ENCODE measurements at places on chromosomes 3 and 15.

DNA sequence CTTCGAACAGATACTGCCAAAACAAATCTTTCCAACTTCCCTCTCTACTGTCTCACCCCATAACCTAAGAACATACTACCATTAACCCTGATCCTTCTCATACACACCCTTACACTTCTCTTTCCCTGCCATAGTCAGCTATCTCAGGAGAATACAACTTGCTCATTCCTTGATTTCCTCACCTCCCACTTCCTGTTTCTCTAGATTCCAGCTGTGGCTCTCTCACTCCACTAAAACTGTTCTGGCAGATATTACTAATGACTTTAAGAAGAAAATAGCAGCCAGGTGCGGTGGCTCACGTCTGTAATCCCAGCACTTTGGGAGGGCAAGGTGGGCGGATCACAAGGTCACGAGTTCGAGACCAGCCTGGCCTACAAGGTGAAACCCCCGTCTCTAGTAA is 4.6 kb downstream of the LSG1 start:
- no peak for DNase-seq

- DNase-seq = no peak
These were observed 167.0 kb upstream of the ANKRD28 start for GRCh38 chr3:15964605-15965442.

DNA sequence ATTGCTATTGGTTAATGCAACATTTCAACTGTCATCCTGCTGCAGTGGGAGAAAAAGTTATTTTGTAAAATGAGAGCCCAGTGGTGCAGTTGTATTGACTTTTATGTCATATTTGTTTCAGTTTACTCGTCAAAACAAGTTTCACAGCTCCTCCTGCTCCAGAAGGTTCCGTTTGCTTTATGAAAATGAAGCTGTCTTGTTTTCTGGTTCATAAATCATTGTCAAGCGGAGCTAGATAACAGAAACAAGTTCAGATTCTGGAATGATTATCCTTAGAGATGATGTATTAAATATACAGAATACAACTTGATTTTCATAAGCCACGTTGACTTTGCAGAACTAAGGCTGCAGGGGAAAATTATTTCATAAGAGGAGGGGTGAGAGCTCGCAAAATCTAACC is 970.5 kb upstream of the NR2F2 start:
- no peak for DNase-seq

- DNase-seq = no peak
These were observed 15.9 kb downstream of the CD200R1 start for GRCh38 chr3:112958811-112959560.

- no peak for DNase-seq
These were observed 119.7 kb downstream of the AQP9 start for GRCh38 chr15:58257776-58258325.

DNA sequence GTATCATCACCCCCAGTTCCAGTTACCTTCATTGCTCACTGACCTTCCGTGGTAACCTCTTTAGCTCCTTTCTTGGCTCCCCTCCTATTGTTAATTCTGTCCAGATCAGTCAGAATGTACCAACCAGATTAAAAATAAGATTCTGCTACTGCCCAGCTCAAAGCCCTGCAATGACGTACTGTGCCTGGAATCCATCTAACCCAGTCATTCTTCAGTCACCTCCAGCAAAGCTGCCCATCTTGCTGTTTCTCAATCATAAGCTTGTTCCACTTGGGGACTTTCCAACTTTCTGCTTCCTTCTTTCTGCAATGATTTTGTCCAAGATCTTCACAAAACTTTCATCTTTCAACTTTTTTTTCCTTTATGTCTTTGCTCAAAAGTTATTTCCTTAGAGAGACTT is 512.0 kb upstream of the ZNF385D start:
- DNase-seq = no peak

DNA sequence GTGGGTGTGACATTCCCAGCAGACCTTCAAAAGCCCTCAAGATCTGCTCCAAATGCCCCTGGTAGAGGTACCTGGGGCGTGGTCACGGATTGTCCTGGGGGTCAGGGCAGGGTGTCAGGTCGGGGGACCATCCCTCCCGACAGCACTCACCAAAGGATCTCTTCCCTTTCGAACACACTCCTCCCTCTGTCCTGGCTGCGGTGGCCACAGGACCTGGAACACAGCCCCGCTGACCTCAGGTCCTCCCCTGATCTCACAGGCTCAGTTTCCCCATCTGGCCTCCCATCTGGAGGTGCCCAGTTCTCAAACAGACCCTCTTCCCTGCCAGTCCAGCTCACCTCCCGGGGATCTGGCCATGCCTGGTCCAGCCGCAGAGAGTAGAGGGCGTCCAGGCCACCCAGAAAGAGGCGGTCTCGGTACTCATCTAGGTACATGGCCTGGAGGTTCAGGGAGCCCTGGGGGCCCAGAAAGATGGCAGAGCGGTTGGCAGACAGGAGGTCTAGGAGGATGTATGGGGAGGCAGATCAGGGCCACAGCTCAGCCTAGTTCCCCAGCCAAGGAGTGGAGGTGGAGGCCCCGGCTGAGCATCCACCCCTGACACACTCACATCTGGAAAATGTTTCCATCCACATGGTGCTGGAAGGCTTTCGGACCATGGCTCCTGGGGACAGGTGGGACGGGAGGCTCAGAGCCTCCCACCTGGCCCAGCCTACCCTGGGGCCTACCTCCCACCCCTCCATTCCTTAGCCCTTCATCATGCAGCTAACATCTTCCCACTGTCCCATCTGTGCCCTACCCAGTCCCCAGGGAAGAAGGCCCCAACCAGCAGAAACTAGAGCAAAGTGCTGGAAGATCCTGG is 2.3 kb downstream of the SEMA3G start:
- DNase-seq = no peak

GRCh38 chr15:70792171-70792573 is 28.8 kb upstream of the UACA start:
- DNase-seq = no peak

- no peak for DNase-seq
These were observed 11.0 kb downstream of the UBE3A start for GRCh38 chr15:25427861-25428260.

- DNase-seq = no peak
These were observed 114.1 kb downstream of the CHDH start for GRCh38 chr3:53731934-53732624.

- no peak for DNase-seq
These were observed 358.0 kb upstream of the TGFBR2 start for GRCh38 chr3:30248423-30248822.

GRCh38 chr3:32303399-32303747 is 64.9 kb downstream of the CMTM8 start:
- DNase-seq = peak; percentile 72

- no peak for DNase-seq
These were observed 94.2 kb downstream of the NUP210 start for GRCh38 chr3:13325892-13326443.

GRCh38 chr15:57751177-57751800 is 44.8 kb downstream of the POLR2M start:
- DNase-seq = no peak

GRCh38 chr3:194086388-194087075 is 49.4 kb upstream of the HES1 start:
- no peak for DNase-seq

- DNase-seq = no peak
These were observed 111.9 kb downstream of the SLC9A9 start for GRCh38 chr3:143736205-143736997.

GRCh38 chr3:88180398-88180999 is 30.7 kb downstream of the C3orf38 start:
- DNase-seq = peak; percentile 37

- no peak for DNase-seq
These were observed 5.4 kb downstream of the SOX14 start for GRCh38 chr3:137769322-137770065.

DNA sequence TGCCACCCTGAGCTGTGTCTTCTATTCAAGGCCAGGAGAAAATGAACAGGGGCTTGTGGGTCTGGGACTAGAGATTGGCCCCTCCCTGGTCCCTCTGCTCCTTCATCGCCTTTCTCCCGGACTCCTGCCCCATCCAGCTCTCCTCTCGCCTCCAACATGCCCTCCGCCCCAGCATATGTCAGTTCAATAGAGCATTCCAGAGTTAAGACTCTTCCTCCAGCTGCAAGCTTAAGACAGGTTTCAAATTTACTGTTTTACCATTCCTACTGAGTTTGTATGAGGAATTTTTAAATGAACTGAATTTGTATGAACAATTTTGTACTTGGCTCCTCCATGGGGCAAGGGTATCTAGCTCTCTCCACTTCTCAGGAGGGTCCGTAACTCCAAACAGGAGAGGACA is 195.6 kb downstream of the TBC1D2B start:
- no peak for DNase-seq

DNA sequence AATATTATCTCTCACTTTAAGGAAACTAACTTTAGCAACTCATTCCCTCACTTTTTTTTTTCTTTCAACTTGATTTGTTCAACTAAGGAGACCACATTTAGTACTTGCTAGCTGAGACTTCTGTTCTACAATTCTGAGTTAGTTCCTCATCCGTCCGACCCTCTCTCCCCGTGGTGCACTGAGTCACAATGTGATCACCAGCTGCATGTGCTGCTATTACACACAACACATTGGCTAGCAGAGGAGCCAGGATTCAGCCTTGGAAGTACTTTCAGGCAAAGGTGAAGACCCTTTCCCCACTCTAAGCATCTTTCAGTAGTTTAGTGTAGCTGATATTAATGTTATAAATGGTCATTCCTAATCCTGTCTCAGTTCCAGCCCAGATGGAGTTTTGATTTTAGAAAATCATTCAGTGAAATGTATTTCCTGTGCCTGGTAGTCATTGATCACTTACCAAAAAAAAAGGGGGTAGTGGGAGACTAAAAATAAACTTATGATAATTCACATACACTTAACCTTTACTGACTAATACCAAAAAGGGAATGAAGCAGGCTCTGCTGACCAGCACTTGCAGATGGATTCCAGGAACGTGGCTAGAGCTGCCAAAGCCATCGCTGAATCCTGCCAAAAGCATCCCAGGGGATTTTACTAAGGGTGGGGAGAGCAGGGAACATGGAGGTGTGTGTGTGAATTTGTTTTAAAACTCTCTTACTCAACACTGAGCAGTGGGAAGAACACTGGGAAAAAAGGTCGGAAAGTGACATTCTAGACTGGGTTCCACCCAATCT is 424.8 kb downstream of the LPP start:
- no peak for DNase-seq

GRCh38 chr15:78625606-78626280 is 4.9 kb upstream of the CHRNA3 start:
- DNase-seq = no peak

DNA sequence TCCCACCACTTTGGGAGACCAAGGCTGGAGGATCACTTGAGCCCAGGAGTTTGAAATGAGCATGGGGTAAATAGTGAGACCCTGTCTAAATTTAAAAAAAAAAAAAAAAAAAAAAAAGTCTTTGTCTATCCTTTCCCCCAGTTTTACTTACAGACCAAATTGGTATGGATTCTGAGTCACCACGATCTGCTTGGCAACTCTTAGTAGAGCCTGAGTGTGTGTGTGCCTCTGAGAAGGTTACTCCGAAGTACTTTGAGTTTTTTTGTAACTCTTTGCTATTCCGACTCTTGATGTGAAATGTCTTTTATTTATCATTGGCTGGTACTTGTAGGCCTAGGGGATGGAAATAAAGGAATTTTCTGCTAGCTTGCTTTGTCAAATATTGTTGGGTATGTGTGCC is 63.3 kb downstream of the RBM6 start:
- no peak for DNase-seq

- DNase-seq = no peak
These were observed 21.7 kb downstream of the ATG3 start for GRCh38 chr3:112539825-112540650.

DNA sequence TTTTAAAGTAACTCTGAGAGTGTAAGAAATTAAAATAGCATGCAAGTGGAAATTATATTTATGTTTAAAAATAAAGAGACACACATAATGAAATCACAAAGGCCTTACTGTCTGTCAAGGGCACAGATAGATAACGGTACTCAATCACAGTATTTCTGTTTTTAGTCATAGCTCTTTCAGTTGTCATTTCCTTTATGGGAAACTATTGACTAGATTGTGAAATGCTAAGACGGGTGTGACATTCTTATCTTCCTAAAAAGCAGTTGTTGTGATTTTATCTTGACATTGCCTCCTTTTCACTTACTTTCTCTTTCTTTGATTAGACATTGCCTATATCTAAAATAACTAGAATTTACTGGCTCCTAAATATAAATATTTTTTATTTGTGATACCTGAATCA is 100.1 kb upstream of the PLSCR5 start:
- no peak for DNase-seq

GRCh38 chr3:76038949-76039348 is 253.6 kb upstream of the ZNF717 start:
- DNase-seq = no peak

GRCh38 chr3:157452097-157452496 is 15.4 kb downstream of the PTX3 start:
- no peak for DNase-seq

DNA sequence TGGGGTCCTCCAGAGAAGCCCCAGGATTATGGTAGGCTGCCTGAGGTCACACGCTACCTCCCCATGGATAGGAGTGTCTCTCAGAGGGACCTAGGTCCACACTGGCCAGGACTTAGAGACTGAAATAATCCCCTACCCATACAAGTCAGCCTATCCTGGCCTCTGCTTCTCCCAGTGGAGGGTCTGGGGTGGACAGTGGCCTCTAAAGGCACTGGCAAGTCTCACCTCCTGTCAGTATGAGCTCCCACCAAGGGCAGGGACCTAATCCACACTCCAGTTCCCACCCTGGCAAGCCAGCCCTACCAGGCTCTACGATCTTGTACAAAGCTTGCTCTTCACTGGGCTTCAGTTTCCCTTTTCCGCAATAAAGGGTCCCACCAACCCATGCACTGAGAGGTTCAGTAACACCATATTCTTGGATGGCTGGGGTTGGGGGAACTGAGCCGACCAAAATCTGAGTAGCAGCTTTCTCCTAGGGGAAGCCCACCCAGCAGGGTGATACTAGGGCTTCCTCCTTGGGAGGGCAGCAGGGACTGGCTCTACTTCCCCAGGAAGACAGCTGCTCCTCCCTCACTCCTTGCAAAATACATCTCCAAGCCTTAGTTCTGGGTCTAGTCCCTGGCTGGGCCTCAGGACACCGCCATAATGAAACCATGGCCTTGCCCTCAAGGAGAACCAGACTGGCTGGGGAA is 2.4 kb downstream of the CISH start:
- DNase-seq = no peak

DNA sequence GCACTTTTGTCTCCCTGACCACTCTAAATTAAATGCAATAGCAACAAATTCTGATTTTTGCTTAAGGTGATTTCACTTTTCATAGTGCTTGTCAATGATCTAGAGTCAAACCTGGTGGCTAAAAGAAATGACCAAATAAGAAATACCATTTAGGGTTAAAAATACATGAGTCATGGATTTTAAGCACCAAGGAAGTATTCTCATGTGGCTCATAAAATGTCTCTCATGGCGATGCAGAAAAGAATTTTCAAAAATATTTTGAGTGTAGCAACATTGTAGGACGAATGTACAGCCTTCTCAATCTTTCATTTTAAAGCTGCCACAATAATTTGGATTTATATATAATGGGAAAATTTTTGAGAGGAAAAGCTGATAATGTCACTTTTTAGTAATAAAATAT is 193.6 kb downstream of the EPHA3 start:
- DNase-seq = no peak

- DNase-seq = no peak
These were observed 28.5 kb downstream of the LHFPL4 start for GRCh38 chr3:9525078-9525477.

- no peak for DNase-seq
These were observed 12.6 kb downstream of the ETV5 start for GRCh38 chr3:186096290-186096689.

GRCh38 chr3:17141699-17142098 is 256.9 kb downstream of the PLCL2 start:
- no peak for DNase-seq

Data from CD4-positive, alpha-beta T cell treated with Interleukin-17A for 4 hours (primary cell).